Naive thymus-derived CD4-positive, alpha-beta T cell (primary cell): ENCODE measurements at places on chromosomes 4 and X. TPM values are rescaled to one million over a fixed set of nuclear protein-coding genes. Genes with fewer than 3 reads are reported as not detected.
A peak's percentile ranks its signal among the peaks of the same experiment; 100 is the strongest.

Gene EREG
- polyA plus RNA-seq, result not detected

Gene SMIM10
- polyA plus RNA-seq, result not detected

Gene CENPC
- polyA plus RNA-seq, result 17.5 TPM

Gene FAM236D
- not detected for polyA plus RNA-seq

Gene PPP1R3F
- polyA plus RNA-seq, result 9.5 TPM

Gene DCAF12L1
- not detected for polyA plus RNA-seq

Gene ZNF732
- not detected for polyA plus RNA-seq

Gene ANXA3
- not detected for polyA plus RNA-seq

Gene OPRPN
- polyA plus RNA-seq, result not detected

- DNase-seq, result no peak
Observed at GRCh38 chr4:52957835-52958631, 95.9 kb downstream of the RASL11B start.

DNA sequence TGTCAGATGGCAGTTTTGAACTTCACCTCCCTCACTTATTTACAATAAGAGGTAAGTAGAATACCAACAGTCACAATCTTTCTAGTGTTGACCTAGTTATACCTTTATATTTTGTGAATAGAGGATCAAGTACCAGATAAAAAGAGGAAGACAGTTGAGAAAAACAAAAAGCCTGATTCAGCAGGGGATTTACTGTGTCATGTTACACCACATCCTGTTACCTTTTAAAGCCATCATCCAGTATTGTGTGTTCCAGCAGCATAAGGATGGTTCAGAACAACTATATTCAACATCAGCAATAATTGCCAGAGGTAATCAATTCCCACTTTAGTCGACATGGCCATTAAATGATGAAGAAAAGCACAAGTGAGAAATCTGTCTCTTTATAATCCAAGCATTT, 21.3 kb upstream of the CXCL6 start:
- no peak for DNase-seq

- no peak for DNase-seq
Observed at GRCh38 chr4:168336837-168337549, 18.4 kb upstream of the DDX60 start.

GRCh38 chr4:15779306-15779705, 1.2 kb downstream of the CD38 start:
- no peak for DNase-seq

DNA sequence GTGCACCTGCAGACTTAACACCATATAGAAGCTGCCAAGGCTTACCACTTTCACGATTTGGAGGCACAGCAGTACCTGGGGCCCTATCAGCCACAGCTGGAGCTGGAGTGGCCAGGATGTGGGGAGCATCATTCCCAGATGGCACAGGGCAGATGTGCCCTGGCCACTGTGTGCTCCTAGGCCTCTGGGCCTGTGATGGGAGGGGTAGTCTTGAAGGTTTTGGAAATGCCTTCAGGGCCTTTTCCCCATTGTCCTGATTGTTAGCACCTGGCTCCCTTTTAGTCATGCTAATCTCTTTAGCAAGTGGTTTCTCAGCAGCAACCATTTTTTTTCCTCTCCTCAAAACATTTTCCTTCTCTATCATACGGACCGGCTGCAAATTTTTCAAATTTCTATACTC, 490.2 kb downstream of the RAB28 start:
- DNase-seq, result no peak

DNA sequence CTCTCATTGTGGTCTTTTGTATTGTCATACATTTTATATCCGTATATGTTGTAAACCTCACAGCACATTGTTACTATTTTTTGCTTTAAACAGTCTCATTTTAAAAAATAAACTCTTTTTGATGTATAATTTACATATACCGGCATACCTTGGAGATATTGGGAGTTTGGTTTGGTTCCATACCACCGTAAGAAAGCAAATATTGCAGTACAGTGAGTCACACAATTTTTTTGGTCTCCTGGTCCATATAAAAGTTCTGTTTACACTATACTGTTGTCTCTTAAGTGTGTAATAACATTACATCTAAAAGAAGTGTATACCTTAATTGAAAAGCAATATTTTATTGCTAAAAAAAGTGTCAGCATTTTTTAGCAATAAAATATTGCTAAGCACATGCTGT, 70.0 kb downstream of the KDM6A start:
- no peak for DNase-seq

- no peak for DNase-seq
Observed at GRCh38 chrX:129979207-129979920, 3.1 kb upstream of the BCORL1 start.

- DNase-seq, result no peak
Observed at GRCh38 chr4:170226288-170226687, 136.5 kb upstream of the AADAT start.

GRCh38 chr4:180190382-180190781, 2052.8 kb upstream of the TENM3 start:
- DNase-seq, result no peak

- peak; percentile 48 for DNase-seq
Observed at GRCh38 chrX:154399527-154400368, 1.6 kb downstream of the RPL10 start.

DNA sequence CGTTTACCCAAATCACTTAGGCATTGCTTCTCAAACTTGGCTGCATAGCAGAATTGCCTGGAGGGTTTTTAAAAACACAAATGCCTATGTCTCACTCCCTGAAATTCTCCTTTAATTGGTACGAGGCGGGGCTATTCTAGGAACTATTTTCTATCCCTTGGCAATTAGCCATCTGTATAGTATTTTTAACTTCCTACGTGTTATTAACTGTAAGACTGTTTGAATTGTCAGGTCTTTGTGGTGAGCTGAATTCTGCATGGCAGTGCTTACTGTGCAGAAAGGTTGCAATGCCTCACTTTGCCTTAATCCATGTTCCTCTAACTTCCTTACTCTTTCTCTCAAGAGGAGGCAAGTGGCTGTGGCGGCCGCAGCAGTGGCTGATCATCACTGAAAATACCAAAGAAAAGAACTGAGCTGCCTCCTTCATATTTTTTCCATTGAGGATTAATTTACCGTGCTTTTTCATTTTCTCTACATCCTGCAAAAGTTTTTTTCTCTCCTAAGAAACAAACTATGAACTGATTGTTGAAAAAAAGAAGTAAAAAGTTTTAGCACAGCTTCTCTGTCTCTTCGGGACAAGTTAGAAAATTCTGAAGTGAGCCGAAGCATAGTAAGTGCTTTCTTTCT, at the start of gene SHROOM3:
Gene SHROOM3, plus strand, starts transcription at position 329 of the 627 bp plus-strand sequence. CDS start 824 bp downstream, outside the sequence.
- DNase-seq, result no peak

DNA sequence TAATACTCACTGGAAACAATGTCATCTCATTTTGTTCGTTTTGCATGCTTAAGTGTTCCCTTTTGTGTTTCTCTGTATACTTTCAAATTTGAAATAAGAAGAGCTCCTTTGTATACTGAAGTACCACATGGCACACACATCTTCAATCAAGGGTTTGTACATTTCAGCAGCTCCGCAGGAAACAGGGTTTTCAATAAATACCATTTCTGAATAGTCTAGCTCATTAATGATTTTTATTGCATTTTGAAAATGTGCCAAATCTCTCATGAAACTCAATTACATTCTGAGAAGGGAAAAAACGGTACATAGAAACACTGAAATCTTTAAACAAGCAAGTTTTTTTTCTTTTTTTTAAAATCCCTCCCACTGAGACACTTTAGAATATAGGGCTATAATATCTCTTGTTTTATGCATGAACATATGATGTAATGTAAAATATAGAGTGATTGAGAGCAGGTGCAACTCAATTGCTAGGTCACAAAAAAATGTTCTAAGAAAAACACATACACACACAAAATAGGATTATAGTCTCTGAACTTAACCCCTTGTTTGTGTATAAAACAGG, 914.2 kb upstream of the PCDH7 start:
- no peak for DNase-seq

DNA sequence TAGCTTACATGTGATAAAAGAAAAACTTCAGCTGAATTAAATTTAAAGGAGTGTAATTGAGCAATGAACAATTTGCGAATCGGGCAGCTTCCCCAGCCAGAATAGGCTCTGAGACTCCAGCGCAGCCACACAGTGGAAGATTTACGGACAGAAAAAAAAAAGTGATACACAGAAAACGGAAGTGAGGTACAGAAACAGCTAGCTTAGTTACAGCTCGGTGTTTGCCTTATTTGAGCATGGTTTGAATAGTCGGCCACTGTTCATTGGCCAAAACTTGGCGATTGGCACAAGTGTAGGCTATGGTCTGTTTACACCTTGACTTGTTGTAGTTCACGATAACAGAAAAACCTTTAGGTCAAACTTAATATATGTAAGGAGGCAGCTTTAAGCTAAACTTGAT, 16.7 kb upstream of the SUPT20HL1 start:
- no peak for DNase-seq

GRCh38 chrX:43003939-43004338, 226.0 kb upstream of the PPP1R2C start:
- no peak for DNase-seq

- no peak for DNase-seq
Observed at GRCh38 chrX:53583571-53583970, 102.9 kb downstream of the HUWE1 start.

DNA sequence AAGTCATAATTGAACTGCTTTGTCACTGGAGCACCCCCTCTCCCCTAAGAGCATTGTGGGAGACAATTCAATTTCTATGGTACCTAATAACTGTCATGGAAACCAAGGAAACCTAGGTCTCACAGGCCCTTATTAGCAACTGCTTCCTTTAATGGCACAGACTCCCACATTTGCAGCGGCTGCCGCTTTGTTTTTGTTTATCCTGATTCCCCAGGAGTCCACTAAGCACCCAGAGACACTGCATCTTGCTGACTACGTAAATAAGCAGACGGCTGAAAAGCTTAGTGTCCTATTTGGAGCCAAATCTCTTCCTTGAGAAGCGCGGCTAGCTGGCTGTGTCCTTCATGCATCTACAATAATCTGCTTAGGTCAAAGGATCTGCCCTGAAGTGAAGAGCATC, 494.4 kb downstream of the TMA16 start:
- DNase-seq, result no peak

DNA sequence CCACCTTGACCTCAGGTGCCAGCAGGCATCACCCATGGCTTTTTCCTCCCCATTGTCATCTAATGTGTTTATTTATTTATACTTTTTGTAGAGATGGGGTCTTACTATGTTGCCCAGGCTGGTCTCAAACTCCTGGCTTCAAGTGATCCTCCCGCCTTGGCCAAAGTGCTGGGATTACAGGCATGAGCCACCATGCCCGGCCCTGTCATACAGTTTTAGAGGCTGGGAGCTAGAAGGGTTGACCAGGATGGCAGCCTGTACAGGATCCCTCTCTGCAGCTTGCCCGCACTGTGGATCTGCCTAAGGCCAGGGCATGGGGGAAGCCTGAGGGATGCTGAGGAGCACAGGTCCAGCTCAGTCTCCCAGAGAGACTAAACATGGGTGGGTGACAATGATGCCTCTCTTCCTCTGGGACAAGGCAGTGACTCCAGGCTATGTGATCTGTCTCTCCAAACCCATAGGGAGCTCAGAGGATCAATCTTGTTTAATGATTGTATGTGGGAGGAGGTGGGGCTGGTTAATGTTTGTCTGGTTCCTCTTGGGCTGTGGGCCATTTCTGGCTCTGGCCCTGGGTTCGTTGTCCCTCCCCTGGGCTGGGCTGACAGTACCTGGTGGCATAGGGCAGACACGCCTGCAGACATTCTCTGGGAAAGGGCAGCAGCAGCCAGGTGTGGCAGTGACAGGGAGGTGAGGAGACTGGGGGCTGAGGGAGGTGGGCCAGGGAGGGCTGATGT, 8.3 kb upstream of the GJB1 start:
- no peak for DNase-seq

- no peak for DNase-seq
Observed at GRCh38 chrX:13569479-13570260, at the start of gene EGFL6. Gene EGFL6, plus strand, starts transcription at chrX:13569601. Its CDS starts 261 bp downstream, at chrX:13569862.

DNA sequence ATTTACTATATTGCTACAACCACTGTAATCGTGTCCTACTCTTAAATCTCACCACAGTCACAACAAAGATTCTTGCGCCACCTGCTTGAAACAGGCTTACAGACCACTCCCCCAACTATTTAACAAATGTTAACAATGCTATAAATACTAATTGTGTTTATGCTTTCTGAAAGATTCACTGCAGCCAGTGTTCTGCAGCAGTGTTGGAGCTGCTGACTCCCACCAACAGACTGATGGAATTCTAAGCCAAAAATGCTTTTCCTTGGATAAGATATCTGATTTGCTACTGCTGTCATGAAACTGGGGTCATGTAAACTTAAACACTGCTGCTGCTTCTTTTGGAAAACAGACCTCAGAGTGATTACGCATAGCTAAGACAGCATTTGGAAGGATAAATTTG, 244.2 kb upstream of the MAB21L2 start:
- no peak for DNase-seq

GRCh38 chrX:70176938-70177533, at the start of gene DGAT2L6:
Gene DGAT2L6, plus strand, starts transcription at chrX:70177483. Its CDS starts 100 bp downstream, at chrX:70177583.
- DNase-seq, result no peak

DNA sequence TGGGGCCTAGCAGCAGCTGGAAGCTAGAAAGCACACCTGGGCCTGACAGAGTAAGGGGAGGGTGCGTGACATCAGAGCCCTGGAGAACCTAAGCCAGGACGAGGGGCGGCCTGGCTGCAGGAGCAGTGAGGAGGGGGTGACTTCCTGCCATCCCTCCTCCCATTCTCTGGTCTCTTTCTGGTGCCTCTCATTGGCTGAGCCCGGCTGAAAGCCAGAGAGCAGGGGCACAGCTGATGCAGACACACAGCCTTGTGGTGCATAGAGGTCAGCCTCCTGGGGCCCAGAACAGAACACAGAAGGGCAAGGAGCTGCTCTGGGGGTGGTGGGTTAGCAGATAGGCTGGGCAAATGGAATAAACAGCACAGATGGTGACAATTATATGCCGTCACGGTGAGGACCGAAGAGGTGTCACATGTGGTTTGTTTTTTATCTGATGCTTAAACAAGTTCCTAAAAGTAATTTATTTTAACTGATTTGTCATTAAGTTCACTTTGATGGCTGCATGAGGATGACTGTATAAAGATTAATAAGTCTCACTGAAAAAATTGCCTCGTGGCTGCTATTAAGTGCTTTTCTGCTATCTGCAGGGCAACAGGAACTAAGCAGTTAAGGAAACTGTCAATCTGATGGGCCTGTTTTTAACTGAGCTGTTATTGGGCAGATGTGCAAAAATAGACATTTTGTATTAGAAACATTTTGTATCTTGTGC, 102.0 kb downstream of the FNIP2 start:
- DNase-seq, result no peak

DNA sequence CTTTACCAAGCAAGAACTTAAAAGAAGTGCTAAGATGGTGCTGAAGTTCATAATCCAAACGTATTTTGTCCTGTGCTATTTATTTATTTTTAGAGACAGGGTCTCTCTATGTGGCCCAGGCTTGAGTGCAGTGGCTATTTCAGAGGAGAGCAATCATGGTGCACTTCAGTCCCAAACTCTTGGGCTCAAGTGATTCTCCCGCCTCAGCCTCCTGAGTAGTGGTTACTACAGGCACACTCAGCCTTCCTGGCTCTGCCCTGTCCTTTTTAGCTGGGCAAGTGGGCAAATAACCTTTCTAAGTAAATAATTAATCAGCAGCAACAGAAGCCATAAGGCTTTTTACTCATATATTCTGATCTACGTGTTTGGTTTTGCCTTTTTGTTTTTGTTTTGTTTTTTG, 2.6 kb downstream of the NSD2 start:
- DNase-seq, result no peak

DNA sequence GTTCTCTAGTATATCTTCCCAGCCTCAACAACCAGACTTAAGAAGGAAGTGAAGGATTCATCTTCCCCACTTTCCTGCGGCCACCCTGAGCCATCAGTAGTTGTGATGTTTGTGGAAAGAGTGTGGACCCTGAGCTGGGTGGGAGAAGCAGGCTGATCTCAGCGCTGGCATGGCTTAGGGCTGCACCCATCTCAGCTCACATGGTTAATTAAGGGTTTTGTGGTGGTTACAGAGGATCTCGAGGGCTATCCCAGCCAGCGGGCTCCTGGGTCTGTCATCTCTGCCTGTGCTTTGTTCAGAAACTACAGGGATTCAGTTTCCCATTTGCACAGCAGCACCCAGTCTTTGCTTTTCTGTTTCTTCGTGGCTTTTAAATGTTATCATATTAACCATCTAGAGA, 163.4 kb downstream of the PTTG2 start:
- DNase-seq, result no peak
